Stimulated activated CD8-positive, alpha-beta memory T cell treated with anti-CD3 and anti-CD28 coated beads, Interleukin-2, amount 100 ng/mL, for 48 hours (primary cell): ENCODE measurements at places on chromosomes 7 and 10.

DNA sequence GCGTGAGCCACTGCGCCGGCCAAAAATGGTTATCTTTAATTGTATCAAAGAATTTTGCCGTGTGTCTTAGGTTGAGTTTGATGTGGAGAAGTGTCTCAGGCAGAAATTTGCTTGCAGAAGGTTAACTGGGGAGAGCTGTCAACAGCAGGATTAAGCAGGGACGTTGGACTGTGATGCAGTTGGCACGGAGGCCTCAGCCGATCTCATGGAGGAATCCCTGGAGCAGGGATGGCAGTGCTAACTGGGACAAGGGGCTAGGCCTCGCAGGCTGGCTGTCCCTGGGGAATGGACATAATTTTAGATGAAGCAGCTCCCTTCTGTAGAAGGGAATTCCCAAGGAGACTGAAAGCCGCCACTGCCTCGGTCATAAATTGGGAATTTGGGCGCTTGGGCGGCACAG, 12.3 kb upstream of the KIF5B start:
- no peak for DNase-seq

DNA sequence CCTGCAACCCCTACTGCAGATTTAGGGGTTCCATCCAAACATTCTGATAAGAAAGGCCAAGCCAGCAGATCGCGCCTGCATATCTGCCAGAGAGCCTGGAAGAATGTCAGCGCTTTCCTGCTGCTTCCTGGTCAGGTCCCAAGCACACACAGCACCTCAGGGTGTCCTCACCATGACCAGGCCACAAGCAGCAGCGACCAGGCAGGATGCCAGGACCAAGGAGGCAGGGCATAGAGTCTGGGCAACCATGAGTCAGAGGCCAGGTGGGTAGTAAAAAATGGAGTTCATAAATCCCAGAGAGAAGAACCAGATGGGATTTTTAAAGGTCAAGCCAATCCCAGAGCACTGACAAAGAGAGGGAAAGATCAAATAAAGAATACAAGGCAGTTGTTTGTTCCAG, 5.5 kb upstream of the FAM131B start:
- DNase-seq = no peak

DNA sequence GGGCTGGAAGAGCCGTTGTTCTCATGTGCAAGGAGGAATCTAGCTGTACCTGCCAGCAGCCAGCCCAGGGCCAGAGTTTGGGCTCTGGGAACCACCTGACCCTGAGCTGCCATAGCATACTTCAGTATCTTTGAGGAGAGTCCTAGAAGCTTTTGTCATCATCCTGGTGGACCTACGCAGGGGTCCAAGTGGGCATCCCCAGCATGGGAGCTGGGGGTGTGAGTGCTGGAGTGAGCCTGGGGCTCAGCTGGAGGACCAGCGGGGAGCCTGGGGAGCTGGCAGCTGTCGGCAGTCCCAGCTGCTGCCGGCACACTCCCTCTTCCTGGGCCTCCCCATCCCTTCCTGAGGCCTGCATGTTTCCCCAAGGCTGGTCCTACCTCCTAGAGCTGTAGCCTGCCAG, 32.5 kb downstream of the C10orf105 start:
- no peak for DNase-seq

DNA sequence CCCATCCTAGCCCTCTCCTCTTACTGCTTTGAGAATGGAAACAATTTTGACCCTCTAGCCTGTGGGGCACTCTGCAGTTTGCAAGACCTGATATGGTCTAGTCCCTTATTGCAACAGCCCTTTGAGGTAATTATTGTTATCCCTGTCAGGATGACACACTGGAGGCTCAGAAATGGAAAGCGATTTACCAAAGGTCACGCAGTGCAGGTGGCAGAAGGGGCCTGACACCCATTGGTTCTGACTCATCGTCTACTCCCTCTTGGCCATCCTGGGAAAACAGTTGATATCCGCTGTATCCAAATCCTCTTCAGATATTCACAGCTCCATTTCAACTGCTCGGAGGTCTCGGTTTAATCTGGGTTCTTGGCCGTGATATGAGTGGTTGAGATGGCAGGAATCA, 44.7 kb upstream of the AQP1 start:
- DNase-seq = no peak

GRCh38 chr10:122263971-122264370, 7.1 kb upstream of the BTBD16 start:
- DNase-seq = no peak

DNA sequence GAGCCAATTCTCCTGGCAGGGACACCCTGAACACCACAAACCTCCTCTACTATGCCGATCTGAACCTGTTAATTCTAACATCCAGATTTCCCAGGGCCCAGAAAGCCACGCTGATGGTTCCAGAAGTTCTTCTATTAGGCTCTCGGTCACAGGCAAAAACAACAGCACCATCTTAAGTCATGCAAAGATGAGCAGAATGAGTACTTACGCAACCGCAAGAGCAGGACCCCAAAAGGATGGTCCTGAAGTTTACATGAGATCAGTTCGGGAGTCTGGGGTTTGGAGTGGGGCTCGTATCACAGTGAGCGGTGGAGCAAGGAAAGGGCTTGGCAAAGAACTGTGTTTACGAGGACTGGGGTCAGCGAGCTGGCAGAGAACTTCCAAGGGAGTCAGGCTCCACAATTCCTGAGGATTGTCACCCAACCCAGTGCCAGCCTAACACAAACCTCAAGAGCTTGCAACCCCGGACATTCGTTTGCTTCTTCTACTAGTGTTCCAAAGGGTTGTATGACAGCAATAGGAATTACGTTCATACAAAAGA, 532.6 kb downstream of the TNS3 start:
- no peak for DNase-seq

DNA sequence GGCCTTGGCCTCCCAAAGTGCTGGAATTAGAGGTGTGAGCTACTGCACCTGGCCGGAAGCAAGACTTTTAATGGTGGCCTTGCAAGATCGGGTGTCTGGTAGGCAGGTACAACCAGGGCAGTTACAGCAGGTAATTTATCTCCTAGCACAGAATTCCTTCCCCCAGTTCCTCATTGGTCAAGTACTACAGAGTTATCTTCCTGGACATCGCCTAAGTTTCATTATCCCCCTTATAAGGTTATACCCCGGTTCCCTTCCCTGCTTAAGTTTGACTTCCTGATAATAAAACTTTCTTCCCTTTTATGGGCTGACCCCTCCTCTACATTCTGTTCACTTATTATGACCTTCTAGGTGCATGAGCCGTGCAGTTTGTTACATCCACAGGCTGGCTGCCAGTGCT, 19.0 kb upstream of the CYP3A43 start:
- no peak for DNase-seq

DNA sequence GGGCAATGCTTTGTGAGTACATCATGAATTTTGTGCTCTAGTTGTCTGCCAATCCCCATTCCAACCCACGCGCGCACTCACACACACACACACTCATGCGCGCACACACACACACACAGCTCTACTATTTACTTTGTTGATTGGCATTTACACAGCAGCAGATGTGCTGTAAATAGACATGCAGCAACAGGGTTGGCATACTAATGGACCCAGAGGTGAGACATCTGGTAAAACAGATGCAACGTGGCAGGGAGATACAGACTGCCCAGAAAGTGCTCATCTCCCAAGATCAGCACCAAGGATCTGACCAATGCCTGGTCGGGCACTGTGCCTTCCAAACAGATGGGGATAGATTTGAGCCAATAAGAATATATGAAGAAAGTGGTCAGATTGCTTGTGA, 873.0 kb downstream of the SORCS3 start:
- no peak for DNase-seq

GRCh38 chr10:62690703-62691102, 113.8 kb upstream of the ADO start:
- DNase-seq = no peak

DNA sequence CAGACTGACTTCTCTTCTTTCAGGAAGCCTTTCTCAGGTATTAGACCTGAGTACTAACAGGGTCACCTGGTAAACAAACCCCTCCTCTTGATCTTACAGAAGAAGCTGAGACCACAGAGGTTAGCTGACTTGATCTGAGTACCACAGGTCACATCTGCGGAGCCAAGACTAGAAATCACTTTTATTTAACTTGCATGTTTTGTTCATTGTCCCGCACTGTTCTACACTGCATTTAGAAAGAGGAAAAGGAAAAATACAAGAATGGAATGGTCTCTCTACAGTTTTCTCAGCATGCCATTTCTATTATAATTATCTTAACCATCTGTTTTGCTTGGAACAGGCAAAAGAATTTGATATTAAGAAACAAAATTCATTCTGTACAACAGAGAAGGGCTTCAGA, 245.6 kb upstream of the ETV1 start:
- DNase-seq = no peak

DNA sequence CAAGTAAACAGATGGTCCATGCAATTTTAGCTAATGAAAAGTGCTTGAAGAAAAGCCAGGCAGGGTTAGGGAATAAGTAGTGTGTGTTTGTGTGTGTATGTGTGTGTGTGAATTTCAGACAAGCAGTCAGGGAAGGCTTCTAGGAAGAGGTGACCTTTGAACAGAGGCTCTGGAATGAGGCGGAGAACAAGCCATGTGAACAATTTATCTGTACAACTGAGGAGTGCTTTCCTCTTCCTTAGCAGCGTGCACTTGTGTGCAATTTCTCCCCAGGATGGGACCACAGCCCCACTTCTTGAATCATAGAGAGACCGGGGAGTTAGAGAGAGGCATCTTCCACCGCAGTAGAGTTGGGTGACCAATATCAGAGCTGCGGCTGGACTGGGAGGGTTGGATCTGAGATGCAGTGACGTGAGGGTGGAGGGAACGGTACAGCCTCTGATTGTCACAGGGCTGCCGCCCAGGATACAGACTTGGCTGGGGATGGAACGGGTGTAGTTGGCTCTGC, 69.2 kb upstream of the FAM171A1 start:
- no peak for DNase-seq

- no peak for DNase-seq
These were observed 47.2 kb downstream of the PWWP2B start for GRCh38 chr10:132443983-132444876.

DNA sequence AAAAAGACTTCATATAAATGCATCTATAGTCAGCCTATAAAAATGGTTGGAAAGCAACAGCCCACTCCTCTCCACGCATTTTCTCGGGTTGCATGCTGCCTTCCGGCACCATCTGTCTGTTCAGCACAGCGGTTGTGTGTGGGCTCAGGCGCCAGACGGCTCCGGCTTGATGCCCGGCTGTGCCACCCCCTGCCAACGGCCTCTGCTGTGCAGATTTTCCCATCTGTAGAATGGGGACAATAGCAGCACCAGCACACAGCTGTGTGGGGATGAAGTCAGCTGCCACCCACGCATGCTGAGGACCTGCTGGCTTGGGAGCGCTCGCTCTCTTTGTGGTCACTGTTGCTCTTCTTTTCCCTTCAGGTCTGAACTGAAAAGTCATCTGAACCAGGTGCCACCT, 19.5 kb downstream of the PRKAG2 start:
- DNase-seq = no peak
